SK-N-SH treated with all-trans-retinoic acid at 6 μM for 48 hours (cell line): ENCODE measurements at places on chromosomes 2 and 18.

DNA sequence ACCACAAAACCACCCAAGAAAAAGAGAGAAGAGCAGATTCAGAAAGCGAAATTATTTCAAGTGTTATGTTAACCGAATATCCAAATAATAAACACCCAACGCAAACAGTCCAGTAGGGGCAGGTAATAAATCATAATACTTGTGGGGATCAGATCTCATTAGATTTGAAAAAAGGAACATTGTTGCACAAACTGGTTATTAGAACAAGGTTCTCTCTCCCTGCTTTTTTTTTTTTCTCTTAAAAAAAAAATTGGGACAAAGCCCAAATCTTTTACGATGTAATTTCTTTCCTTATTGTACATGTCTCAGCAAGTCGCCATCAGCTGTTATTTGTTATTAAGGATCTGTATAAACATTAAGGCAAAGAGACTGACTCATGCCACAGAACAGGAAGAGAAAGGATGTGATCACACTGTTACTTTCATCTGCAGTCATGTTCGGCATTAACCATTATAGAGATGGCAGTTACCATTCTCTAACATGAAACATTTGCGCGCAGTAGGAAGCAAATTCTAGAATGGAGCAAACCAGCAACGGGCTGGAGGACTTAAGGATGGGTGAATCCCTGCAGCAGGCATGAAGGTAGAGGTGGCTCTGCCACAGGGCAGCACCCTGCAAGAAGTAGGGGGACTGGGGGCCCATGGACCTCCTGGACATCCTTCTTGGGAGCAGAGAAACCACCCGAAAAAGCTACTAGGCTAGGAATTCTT is 42.0 kb downstream of the EPHA4 start:
- peak; percentile 54; the same call in 2 of the 3 replicates for ATAC-seq

DNA sequence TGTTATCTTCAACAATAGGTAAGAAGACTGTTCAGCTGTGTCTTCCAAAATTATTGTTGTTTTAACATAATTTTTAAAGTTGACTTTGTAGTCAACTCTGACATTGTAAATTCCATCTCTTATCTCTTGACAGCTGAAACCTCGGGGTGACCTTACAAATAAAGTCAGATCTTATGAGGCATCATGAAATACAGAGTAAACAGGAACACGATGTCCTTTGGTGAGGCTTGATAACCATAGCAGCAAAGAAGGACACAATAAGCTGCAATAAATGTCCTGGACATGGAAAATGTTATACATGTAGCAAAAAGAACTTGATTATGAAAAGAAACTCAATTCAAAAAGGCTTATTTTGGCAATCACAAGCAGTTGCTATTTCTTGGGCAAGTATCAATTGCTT is 618.9 kb upstream of the SLC39A10 start:
- ATAC-seq: no peak

GRCh38 chr2:10752236-10752635 is 30.8 kb downstream of the ATP6V1C2 start:
- no peak for ATAC-seq

GRCh38 chr18:12165038-12165768 is 71.6 kb downstream of the ANKRD62 start:
- no peak for ATAC-seq

GRCh38 chr18:47915229-47915628 is 15.2 kb downstream of the SMAD2 start:
- no peak for ATAC-seq

- ATAC-seq: peak; percentile 58
Measured at GRCh38 chr2:69742322-69742952, 503 bp downstream of the ANXA4 start.

DNA sequence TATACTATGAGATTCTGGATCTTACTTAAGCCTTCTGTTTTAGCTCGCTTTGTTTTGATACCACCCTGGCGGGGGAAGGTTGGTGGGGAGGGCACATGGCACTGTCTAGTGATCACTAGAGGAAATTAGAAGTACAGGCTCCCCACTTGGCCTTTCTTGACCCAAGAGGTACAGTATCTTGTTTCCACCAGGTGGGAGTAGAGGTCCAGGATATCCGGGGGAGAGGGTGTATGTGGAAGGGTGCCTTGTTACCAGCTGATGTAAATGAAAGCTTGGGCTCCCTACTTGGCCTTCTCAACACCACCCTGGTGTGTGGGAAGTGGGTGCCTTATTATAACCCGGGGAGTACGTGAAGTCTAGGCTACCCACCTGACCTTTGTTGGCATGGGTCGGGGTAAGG is 7.5 kb downstream of the GALNT1 start:
- no peak for ATAC-seq

DNA sequence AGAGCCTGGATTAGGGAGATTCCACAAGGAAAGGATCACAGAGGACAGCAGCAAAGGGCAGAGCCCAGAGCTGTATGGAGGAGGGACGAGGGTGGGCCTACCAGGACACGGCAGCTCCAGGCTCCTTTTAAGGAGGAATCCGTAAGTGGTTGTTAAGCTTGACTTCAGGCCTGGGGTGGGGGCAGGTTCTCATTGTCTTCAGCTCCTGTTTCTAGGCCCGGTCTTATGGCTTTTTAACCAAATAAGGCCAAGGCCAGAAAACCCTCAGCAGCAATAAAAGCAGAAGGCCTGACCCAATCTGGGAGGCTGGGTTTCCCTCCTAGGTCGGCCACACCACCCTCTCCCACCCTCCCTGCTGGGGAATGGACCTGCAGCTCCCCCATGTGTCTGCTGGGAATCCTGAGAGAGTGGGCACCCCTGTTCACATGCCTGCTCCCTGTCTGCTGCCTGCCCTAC is 111.2 kb downstream of the PLB1 start:
- peak; percentile 18; the same call in 2 of the 3 replicates for ATAC-seq

DNA sequence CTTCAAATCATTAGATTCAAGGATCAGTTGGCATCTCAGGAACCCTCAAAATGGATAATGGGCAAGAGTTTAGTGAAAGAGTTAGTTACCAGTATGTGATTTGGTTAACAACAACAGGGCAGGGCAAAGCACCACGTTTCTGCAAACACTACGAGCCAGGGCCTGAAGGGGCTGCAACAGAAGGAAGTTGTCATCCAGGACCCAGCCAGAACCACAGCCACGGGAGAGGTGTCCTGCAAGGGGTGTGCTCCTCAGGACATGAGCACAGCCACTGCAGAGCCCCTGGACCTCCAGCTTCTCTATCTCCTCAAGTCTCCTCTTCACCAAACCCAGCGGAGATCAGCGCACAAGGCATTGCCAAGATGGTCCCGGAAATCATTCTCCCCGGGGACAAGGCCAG is 173.3 kb upstream of the PIEZO2 start:
- ATAC-seq: no peak
